ENCODE measurements at places on chromosomes 2 and 18. TPM values are rescaled to one million over a fixed set of nuclear protein-coding genes. Genes with fewer than 3 reads are reported as not detected.

Gene CSRNP3
- 3.4 TPM for total RNA-seq

DNA sequence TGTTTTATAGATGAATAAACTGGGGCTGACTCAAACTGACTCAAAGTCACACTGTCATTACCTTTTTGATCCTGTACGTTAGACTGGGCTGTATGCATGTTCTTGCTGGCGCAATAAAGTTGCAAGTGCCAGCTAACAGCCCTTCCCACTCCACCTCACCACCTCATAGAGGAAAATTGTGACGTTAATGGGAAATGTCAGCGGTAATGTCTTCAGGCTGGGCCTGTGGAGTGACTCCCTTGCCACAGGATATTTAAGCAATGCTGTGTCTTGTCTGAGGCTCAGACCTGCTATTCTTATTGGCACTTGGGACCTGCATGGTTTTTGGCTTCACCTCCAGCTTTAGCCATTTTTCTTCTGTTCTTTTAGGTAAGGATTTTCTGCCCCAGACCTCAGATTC lies 25.2 kb upstream of the CASP10 start:
- DNase-seq = no peak

DNA sequence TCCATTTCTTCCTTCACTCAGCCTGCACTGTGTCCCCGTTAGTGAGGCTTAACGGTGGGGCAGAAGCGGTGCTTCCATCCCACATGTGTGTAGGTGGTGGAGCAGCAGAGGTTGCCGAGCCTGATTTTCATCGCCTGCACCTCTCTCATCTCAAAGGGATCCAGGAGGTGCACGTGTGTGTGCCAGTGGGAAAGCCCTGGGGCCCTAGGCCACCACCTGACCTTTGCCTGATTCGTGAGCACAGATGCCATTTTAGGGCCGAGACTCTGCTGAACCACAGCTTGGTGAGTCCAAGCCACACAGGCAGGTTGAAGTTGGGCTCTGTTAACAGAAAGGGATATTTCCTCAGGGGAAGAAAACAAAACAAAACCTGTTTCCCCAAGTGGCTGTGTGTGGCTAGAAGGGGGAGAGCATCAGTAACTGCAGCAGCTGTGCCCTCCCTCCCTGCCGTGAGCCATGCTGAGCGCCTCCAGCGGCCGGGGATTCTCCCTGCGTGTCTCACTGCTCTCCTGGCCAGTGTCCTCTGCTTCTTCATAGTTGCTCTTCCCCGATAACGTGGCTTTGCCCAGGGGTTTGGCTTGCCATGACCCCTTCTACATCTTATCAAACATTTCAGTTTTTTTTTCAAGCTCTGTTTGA lies 81.5 kb downstream of the MAPRE2 start:
- DNase-seq = no peak

DNA sequence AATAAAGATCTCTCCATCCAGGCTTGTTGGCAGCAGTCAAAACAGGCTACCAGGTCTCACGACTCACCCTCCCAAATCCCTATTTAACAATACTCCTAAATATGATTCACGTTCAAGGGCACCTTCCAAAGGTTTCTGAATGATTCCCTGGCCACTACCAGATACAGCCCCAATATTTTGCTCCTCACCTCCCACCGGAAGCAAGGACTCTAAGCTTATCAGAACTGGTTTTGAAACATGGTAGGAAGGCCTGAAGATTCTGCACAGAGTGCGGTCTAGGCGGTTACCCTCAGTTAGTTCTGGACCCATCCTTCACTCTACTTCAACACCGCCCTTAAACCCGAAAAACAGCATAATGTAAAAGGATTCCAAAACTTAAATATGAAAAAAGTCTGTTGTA lies 5.2 kb downstream of the PPP4R1 start:
- DNase-seq = no peak

- peak; percentile 70 for DNase-seq
These were observed 472.3 kb downstream of the TNS1 start for GRCh38 chr2:217530392-217531090.

DNA sequence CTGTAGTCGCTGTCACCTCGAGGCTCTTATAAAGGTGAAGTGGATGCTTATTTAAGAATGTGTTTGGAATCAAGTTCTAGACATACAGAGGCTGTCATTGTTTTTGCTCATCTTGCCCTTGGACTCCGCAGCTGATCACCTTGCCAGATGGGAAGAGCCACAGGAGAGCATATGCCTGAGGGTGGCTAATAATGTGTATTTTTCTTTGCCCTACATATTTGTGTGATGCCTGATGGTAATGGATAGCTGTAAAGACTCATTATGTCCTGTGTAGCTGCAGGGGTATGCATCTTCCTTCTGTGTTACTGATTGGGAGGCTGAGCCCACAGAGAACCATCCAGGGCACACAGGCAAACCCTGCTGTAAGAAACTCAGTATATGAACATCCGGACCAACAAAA lies 61.7 kb downstream of the PRKCE start:
- DNase-seq = no peak

- DNase-seq = no peak
These were observed 3.5 kb upstream of the EMILIN1 start for GRCh38 chr2:27074738-27075565.

DNA sequence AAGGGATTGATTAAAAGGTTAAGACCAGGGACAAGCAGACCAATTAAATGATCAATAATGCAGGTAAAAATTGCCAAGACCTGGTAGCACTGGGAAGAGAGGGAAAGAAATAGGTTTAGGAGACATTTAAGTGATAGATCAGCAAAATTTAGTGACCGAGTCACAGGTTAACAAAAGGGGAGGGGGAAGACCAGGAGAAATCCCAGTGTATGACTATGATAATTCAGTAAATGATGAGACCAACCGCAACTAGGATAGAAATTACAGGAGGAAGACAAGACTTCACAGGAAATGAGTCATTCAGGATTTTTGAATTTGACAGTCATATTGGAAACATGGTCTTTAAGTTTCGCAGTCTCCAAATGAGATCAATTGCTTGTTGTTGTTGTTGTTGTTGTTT lies 62.9 kb downstream of the COBLL1 start:
- DNase-seq = no peak

DNA sequence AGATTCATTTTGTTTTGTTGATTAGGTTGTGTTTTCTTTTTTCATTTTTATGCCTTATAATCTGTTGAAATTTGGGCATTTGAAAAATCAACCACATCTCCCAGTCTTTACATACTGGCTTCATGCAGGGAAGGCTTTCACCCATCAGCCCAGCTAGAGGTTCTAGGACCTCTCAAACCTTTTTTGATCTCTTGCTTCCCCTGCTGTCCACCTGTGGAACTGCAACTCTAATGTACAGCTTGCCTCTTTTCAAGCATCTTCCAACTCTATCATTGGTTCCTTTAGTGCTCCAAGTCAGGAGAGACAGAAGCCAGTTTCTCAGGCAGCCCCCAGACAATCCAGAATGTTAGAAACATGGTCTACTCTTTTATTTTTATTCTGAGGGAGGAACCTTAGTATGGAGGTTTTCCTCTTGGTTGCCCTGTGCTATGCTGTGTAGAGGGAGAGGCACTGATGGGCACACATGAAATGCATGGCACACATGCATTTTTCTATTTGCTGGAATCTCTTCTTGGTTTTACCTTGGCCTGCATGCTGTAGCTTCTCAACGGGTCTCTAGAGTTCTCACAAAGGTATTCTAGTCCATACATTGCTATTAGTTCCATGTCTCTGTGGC lies 107.2 kb upstream of the L3MBTL4 start:
- peak; percentile 40 for DNase-seq

All from fibroblast of the aortic adventitia (primary cell).